Stimulated activated CD8-positive, alpha-beta memory T cell treated with anti-CD3 and anti-CD28 coated beads, Interleukin-2, amount 100 ng/mL, for 48 hours (primary cell): ENCODE measurements at places on chromosomes 7 and 10.

- no peak for DNase-seq
Observed at GRCh38 chr7:22397981-22398380, 41.0 kb upstream of the RAPGEF5 start.

GRCh38 chr10:70256463-70256862 is 23.2 kb upstream of the PPA1 start:
- DNase-seq = no peak

DNA sequence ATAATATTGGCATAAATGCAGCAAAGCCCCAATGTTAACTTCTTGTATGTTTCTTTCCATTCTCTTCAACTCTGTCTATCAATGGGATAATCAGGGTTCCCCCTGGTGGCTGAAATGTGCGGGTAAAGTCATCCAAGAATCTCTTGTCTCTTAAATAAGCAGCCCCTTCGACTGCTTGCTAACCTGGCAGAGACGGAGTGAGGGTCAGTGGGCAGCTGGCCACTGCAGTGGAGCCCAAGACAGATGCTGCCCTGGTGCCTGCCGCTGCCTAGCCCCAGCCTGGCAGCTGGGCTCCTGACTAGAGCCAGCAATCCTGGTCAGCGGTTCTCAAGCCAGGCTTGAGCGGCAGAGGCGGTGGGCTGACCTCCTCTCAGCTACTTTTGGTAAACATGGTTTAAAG is 248.9 kb downstream of the COBL start:
- peak; percentile 20 for DNase-seq

DNA sequence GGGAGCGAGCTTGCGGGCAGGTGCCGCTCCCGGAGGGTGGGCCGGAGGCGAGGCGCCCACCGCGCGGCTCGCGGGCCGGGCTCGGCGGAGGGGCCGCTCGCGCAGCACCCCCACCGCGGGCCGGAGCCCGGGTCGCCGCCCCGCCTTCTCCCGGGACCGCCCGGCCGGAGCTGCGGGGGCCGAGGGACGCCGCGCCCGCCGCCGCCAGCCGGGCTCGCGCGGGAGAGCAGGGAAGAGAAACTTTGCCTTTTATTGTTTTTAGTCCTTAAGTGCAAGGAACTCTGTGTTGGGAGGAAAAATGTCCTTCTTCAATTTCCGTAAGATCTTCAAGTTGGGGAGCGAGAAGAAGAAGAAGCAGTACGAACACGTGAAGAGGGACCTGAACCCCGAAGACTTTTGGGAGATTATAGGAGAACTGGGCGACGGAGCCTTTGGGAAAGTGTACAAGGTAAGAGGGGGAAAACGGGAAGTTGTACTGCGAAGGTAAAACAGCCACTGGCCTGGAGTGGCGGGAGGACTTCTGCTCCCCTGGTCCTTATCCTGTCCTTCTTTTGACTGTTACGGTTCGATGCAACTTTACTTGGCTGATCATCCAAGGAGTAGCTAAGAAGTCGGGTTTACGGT is 620 bp downstream of the SLK start:
- DNase-seq = peak; percentile 29

DNA sequence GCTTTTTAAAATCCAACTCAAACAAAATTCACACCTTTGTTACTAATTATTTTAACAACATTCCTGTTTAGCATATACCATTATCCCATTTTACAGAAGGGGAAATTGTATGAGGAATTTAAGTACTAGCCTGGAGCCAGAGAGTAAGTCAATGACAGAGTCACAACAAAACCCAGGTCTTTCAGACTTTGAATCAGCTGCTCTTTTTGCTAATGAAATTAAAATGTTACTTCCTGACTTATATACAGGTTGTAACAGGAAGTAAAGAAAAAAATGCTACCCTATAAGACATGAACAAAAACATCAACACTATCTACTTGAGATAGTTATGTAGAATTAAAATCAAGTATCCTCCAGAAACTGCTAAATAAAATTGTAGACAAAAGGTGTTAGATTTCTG is 82.6 kb upstream of the ASAH2 start:
- DNase-seq = no peak

- no peak for DNase-seq
Observed at GRCh38 chr7:139687980-139688632, 89.7 kb downstream of the HIPK2 start.

DNA sequence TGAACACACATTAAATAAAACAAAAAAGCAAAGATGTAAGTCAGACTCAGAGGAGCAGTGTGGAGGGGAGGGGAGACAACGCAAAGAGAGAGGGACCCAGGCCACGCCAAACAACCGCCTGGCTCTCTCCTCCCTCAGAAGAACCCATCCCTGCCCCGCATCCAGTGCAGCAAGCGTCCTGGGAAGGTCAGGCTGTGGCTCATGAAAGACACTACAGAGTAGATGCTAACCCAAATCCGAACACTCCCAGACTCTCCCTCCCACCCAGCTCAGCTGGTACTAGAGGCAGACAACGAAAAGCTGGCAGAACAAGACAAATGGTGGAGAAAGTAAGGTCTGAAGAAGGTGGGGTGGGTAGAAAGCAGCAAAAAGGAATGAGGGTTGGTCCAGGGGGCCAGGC is 39.0 kb downstream of the KCNMA1 start:
- DNase-seq = no peak

- DNase-seq = no peak
Observed at GRCh38 chr10:3811291-3811870, 26.4 kb upstream of the KLF6 start.

DNA sequence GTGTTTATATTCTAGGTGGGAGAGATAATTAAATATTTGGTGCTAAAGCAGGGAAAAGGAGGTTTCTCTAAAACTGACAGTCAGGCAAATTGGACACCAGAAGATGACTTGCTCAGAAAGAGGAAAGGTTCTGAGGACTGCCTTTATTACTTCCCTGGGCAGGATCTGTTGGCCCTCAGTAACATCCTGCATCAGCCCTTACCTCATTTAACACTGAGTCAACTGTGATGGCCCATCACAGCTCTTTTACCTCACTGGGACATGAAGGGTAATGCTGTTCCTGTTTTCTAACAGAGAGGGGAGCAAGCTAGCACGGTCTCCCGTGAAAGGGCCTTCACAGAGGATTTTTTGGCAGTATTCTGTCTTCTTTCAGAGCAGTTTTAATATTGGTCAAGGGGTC is 12.0 kb downstream of the PPP1R17 start:
- no peak for DNase-seq

DNA sequence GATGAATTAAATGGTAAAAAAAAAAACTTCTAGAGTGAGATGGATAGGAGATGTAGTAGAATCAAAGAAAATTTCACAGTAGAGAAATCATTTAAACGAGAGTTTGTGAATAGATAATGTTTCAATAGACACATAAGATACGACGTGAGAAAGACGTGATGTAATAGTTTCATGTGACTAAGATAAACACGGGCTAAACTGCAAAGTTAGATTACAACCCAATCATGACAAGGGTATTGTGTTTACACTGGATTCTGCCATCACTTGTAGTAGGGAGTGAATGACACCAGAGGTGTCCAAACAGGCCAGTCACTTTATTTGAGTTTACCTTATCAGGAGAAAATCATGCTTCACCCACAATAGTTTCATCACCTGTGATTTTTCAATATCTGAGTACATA is 21.6 kb downstream of the SEMA3D start:
- no peak for DNase-seq

DNA sequence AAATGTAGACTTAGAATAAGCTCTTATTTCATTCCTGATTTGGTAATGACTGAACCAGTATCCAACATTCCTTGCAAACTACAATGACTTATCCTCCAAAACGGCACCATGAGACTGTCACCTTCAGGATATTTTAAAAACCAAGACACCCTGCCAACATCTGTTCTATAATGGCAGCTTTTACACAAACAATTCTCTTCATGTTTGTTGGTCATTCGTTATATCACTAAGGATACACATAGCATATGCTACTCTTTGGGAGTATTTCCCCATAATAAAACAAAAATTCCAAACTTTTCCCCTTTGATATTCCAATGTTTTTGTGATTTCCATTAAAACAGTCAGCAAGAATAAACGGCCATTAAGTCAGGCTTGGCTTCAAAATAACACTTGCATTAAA is 215.4 kb downstream of the GLI3 start:
- no peak for DNase-seq

DNA sequence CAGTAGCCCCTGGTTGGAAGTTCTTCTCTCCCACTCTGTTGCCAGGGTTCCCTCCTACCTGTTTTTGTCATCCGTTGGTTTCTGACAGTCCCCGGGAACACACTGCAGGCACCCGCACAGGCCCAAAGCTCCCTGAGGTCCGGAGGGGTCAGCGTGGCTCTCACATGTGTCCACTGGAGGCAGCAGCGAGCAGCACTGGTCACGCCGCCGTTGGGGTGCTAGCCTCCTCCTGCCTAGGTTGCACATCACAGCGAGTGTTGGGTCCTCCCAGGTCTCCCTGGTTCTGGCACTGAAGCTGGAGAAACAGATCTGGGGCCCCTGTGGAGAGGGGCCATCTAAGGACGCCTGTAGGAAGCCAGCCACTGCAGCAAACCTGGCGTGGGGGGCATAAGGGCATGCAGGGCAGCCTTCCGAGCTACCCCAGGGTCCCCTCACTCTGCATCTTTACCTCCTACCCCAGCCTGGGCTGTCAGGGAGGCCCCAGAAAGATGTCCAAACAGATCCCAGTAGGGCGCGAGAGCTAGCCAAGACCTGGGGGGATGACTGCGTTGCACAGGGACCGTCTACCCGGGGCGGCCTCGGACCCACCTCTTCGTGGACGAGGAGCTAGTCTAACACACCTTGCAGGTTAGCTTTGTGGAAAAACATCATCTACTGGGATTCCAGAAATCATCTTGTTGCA is 28.9 kb downstream of the LRRC27 start:
- DNase-seq = peak; percentile 38

GRCh38 chr7:119572132-119572531 is 700.8 kb upstream of the KCND2 start:
- no peak for DNase-seq

- no peak for DNase-seq
Observed at GRCh38 chr7:30831227-30831626, 60.0 kb downstream of the MINDY4 start.

DNA sequence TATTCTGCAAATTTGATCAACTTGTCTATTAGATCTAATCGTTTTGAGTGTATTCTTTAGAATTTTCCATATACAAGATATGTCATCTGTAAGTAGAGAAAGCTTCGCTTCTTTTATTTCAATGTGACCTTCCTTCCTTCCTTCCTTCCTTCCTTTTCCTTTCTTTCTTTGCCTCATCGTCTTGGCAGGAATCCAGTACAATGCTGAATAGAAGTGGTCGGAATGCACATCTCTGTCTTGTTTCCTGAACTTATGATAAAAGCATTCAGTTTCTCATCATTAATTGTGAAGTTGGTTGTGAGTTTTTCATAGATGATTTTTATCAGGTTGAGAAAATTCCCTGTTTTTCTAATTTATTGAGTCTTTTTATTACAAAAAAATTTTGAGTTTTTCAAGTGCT is 300.7 kb upstream of the ZNF32 start:
- no peak for DNase-seq

DNA sequence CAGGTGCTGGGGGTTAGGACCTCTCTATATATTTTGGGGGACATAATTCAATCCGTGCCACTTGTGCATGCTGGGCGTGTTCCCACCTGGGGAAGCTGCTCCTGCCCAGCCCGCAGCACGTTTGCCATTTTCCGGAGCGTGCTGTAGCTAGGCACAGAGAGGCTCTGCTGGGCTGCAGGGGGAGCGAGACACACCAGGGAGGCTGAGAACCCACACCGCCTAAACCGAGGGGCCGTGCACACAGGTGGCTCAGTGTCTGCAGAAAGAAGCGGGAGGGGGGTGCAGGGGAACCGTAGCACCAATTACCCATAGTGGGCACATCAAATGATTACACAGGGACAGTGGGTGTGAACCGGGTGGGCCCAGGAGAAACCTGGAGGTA is 27.0 kb downstream of the PRKAG2 start:
- no peak for DNase-seq

DNA sequence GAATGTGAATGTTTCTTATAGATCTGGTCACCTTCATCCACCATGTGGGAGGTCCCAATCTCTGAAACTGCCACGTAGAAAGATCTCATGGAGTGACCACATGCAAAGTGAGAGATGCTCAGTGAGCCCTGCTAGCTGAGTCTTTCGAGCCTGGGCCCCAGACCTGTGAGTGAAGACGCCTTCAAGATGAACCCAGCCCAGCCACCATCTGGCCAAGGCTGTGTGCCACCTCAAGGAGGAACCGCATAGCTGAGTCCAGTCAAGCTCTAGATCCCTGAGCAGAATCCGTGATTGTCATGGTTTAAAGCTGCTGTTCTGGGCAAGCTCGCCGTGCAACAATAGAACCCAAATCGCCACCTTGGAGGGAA is 20.2 kb upstream of the PPIF start:
- no peak for DNase-seq

GRCh38 chr10:6255548-6256061 is 52.9 kb downstream of the PFKFB3 start:
- no peak for DNase-seq

- DNase-seq = no peak
Observed at GRCh38 chr7:151420144-151420543, 10.3 kb upstream of the WDR86 start.

DNA sequence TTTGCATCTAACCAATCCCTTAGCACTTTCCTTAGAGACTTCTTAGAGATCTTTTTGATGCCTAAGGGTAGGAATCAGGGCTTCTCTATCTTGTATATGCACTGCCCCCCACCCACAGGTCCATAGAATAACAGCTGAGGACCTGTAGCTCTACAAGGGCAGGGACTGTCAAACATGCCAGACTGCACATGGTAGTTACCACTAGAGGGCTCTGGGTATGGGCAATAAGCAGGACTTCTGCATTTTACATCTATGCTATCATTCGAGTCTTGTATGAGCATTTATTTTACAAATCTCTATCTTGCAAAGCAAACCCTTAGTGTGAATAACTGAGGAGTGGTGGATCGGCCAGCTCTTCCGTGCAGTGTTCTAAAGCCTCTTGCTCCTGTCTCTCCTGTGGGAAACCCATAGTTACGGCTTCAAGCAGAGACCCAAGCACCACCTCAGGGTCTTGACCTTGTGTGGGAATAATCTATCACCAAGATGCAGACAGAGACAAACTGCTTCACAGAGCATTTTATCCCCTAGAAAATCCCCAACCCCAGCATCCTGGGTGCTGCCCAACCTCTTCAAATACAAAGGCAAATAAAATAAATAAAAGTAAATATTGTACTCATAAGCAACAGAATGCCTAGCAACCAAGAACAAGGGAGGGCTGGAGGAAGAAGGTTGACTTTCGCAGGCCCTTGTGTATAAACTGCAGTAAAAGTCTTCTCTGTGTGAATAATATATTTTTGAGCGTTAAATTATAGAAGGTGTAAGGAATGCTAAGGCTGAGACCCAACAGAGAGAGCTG is 219.3 kb downstream of the WDR11 start:
- no peak for DNase-seq

DNA sequence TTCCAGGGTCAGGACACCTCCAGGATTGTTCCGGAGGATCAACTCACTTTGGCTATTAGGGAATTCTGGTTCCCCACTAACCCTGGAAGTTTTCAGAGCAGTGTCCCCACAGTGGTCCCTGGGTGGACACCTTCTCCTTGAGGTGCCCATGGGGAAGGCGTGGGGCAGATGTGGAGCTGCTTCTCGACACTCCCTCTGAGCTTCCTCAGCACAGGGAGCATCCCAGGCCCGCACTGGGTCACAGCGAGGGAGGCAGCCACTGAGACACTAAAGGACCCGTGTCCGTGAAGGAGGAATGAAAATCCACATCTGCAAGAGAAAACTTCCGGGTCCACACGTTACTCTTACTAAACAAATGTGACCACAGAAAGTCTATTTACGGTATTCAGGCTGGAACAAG is 48.2 kb upstream of the MNX1 start:
- no peak for DNase-seq

- DNase-seq = no peak
Observed at GRCh38 chr7:88243345-88243909, 23.6 kb upstream of the SRI start.
